ENCODE measurements at places on chromosomes 13 and 19.

GRCh38 chr19:12647490-12648071 lies 19.0 kb downstream of the MAN2B1 start:
- no peak overlapping the region for H3K4me3 ChIP-seq
- peak; percentile 19 for DNase-seq
- H3K27ac ChIP-seq = no peak overlapping the region
- peaks cover 14% of the 10 kb centered on the region for H3K4me1 ChIP-seq
- no peaks in the 10 kb centered on the region for H3K27me3 ChIP-seq

DNA sequence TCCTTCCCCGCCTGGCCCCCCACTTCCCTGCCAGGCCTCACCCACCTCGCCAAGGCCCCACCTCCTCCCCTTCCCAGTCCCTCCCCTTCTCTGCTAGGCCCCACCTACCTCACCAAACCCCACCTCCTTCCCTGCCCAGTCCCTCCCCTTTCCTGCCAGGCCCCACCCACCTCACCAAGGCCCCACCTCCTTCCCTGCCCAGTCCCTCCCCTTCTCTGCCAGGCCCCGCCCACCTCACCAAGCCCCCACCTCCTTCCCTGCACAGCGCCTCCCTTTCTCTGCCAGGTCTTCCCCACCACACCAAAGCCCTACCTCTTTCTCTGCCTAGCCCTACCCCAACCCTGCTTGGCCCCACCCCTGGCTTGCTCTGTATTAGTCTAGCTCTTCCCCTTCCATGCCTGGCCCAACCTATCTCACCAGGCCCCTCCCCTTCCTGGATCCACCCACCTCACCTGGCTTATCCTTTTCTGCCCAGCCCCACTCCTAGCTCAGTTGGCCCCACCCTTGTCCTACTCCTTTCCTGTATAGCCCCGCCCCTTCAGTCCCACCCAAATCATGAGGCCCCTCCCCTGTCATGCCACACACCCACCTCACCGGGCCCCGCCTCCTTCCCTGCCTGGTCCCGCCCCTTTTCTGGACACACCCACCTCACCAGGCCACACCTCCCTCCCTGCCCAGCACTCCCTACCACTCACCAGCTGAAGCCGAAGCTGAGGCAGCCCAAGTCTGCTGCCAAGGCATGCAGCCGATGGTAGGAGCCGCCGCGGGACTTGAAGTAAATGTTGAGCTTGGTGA lies 16.2 kb downstream of the CERS1 start:
- H3K36me3 ChIP-seq = no peaks in the 10 kb centered on the region
- DNase-seq = no peak
- no peaks in the 10 kb centered on the region for H3K4me1 ChIP-seq
- H3K27me3 ChIP-seq = no peaks in the 10 kb centered on the region

GRCh38 chr19:14222886-14223285 lies 16.9 kb upstream of the ADGRL1 start:
- H3K36me3 ChIP-seq = no peaks in the 10 kb centered on the region
- no peak overlapping the region for H3K27ac ChIP-seq
- no peak for DNase-seq
- no peak overlapping the region for H3K4me3 ChIP-seq
- peaks cover 23% of the 10 kb centered on the region for H3K27me3 ChIP-seq
- H3K4me1 ChIP-seq = peaks cover 5% of the 10 kb centered on the region

DNA sequence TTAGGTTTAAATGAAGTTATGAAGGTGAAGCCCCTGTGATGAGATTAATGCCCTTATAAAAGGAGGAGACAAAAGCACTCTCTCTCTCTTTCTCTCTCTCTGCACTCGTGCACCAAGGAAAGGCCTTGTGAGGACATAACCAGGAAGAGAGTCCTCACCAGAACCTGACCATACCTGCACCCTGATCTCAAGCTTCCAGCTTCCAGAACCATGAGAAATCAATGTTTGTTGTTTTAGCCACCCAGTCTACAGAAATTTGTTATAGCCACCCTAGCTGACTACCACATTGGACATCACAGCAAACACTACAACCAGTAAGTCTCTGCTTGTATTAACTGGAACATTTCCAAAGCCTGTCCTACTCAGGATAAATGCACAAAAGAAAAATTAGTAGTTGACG lies 34.7 kb upstream of the WDFY2 start:
- no peak overlapping the region for H3K4me3 ChIP-seq
- H3K36me3 ChIP-seq = no peaks in the 10 kb centered on the region
- H3K27me3 ChIP-seq = no peaks in the 10 kb centered on the region
- DNase-seq = no peak

GRCh38 chr13:107992542-107992941 lies 222.8 kb downstream of the LIG4 start:
- no peaks in the 10 kb centered on the region for H3K4me1 ChIP-seq
- no peaks in the 10 kb centered on the region for H3K36me3 ChIP-seq
- DNase-seq = no peak
- H3K4me3 ChIP-seq = no peak overlapping the region

DNA sequence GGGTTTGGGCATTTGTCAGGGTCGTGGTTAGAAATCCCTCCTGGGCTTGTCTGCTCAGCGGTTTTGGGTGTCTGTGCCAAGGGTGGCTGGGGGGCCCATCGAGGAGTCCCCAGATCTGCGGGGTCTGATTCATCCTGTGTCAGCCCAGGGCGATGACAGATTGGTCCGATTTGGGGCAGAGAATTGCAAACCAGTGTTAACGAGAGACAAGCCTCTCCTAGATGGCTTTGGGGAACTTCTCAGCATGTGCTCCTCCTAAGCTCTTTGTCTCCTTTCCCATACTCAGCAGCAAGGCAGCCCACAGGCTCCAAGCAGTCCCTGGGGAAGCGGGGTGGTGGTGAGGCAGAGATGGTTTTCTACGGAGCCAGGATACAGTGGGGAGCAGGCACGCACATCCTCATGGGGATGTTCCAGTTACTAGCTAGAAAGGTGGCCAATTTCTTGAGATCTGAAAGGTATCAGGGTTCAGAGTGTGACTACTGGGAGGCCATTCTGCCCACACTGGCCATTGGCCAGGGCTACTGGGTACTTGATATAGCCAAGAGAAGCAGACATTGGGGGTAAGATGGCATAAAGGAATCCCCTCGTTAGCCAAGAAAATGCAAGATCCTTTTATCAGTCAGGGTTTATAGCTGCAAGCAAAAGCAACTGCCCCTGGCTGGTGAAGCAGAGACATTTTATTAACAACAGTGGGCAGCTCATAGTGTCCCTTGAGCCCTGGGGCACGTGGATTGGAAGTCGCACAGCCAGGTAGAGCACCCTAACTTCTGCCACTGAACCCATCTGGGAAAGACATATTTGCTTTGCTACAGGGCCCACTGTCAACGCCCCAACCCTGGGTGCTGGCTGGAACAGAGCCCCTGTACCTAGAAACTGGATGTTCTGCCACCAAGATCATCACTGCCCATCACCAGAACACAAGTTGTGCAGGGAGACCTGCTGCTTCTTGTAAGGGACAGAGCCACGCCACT lies 63.6 kb downstream of the RGCC start:
- DNase-seq = no peak
- no peak overlapping the region for H3K4me3 ChIP-seq
- no peaks in the 10 kb centered on the region for H3K36me3 ChIP-seq
- no peaks in the 10 kb centered on the region for H3K4me1 ChIP-seq
- no peak overlapping the region for H3K27ac ChIP-seq

DNA sequence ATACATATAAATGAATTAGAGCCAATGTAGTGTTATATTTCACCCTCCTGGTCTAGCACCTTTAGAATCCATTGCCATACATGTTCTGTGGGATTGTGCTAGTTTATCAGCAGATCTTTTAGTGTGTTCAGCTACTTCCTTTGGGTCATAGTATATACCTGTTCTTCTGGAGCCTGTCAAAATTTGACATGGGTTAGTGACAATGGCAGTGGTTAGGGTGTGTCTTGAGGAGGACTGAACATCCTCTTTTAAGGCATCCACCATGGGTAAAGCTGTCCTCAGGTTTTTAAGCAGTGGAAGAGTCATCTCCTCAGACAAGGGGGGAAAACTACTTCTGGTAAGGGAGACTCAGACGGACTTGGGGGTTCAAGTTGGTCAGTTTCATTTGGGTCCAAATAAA lies 29.4 kb downstream of the DNAJC3 start:
- H3K27me3 ChIP-seq = no peaks in the 10 kb centered on the region
- H3K4me3 ChIP-seq = no peak overlapping the region
- peak overlapping the region; percentile 21 for H3K27ac ChIP-seq
- peaks cover 52% of the 10 kb centered on the region for H3K4me1 ChIP-seq
- no peaks in the 10 kb centered on the region for H3K36me3 ChIP-seq

GRCh38 chr13:83085186-83085900 lies 796.9 kb downstream of the SLITRK1 start:
- no peaks in the 10 kb centered on the region for H3K27me3 ChIP-seq
- no peak overlapping the region for H3K4me3 ChIP-seq
- no peaks in the 10 kb centered on the region for H3K4me1 ChIP-seq
- no peaks in the 10 kb centered on the region for H3K36me3 ChIP-seq

All from naive B cell (primary cell).